ENCODE measurements at places on chromosomes 13 and 19.
A peak's percentile ranks its signal among the peaks of the same experiment; 100 is the strongest.

GRCh38 chr13:92575777-92576176, 650.8 kb upstream of the GPC6 start:
- no peak for DNase-seq

DNA sequence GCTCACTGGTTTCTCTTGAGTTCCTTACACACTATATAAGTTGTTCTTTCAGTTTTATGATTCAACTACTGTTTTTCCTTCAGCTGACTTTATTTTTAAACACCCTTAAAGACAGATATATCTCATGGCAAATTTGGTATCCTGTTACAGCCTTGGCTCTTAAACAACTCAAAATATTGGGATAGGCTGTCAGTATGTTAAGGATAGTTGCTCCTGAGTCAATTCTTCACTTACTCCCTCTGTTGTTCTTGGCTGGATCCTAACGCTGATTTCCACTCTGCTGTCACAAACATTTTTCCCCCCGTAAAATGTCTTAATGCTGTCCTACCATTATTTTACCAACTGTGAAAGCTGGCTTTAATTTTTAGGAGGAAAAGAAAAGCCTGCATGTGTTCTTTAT, 1.2 kb downstream of the KCNRG start:
- no peak for DNase-seq

DNA sequence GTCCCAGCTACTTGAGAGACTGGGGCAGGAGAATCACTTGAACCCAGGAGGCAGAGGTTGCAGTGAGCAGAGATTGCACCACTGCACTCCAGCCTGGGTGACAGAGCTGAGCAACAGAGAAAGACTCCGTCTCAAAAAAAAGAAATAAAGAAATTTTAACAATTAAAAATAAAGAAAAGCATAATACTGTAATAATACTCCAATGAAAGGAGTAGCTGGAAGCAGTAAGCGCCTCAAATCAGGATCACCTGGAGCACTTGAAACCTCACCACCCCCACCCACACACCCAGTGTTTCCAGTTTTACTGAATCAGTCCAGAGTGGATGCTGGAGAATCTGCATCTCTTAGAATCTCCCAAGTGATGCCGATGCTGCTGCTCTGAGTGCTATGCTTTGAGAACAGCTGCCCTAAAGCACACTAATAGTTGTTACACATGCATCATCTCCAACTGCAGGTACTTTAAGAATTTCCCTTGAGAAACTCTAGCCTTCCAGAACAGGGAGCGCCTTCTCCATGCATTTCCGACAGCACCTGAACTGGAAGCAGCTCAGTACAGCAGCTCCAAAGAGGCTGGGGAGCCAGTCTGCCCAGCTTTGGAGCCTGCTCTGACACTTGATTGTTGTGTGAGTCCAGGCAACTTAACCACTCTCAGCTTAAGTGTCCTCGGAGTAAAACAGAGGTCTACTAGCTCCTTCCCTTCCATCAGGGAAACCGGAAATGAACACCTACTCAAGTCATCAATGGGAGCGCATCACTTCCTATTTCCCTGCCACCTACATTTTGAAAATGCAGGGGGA, 2.9 kb downstream of the ABCC4 start:
- DNase-seq = no peak

- peak; percentile 62 for DNase-seq
These were observed at the start of gene RGCC for GRCh38 chr13:41456768-41457588. RGCC (plus strand) TSS chr13:41457550; CDS start chr13:41457708, 158 bp downstream.

- no peak for DNase-seq
These were observed 249.2 kb downstream of the DIAPH3 start for GRCh38 chr13:59914556-59914955.
